ENCODE measurements at places on chromosomes 2 and 18.

- DNase-seq, result no peak
Measured at GRCh38 chr2:19456705-19457309, 98.4 kb upstream of the OSR1 start.

DNA sequence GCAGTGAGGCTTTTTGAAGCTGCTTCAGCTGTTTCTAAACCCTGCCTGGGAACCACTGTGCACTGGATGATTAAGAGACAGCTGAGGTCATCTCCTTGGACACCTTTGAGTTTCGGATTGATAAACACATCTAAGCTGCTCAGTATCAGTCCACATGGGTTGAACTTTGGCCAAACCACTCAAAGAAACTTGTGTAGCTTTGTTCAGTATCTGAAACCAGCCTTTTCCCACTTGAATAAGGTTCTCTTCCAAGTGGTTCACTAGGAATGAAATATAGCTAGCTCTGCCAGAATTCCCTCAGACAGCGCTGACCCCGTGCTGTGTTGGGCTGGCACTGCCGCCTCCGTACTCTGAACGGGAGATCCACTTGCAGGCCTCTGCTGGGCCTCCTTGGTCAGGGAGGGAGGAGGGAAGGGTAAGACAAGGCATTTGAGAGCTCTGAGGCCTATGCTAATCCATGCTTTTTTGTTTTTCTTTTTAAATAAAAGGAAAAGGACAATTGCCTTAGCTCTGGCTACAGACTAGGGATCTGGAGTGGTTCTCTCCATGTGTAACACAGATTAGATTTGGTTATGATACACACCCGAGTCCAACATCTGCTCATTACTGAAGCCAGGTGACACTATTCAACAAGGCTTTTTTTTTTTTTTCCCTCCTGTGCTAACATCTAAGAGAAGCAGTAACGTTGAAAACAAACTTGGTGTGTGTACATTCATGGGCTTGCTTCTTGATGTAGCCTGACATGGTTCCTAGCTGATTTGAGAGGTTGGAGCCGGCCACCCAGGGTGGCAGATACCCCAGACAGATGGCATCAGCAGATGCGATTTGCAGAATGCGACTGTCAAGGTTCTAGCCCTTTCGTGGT lies 67.7 kb downstream of the NCK2 start:
- no peak for DNase-seq

DNA sequence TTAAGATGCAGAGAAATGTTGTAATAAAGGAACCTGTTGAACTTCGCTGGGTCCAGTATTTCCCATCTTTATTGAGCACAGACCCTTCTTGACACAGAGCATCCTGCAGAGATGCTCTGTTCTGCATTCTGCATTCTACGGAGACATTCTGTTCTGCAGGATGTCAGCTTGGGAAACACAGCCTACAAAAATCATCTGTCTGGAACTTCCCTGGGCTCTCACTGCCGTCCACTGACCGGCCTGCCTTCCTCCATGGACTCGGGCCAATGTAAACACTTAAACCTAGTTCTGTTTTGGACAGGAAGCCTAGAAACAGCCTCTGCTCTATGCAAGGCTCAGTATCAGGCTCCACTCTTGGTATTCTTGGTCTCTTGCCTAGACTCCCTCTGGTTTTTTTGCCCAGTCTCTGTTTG lies 90.0 kb upstream of the PPP1CB start:
- peak; percentile 59 for DNase-seq

DNA sequence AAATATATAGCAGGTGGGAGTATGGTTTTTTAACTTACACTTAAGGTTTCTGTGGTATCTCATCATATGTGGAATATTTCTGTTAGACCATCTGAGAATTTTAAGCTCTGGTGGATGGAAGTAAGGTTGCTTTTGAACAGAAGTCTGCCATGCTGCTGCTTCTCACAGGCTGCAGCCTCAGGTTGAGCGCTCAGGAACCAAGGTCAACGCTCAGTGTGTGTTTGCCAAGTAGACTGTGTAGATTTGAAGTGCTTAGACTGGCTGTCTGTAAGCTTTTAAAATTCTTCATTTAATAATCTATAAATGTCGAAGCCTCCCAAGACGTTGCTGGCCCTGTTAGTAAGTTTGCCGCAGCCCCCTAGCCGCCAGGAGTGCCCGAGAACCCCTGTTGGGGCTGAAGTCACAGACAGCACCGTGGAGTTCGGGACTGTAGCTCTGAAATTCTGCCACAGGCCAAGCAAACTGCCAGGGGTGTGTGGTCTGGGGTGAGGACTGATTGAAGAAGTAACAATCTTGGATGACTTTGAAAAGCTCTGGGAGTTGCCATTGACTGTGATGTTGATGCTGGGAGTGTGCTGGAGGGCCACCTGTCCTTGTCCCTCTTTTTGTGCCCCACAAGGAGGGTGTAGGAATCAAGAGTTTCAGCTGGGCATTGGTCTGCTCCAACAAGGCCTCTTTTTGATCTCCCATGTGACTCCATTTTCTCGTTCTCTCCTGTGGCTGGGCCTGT lies 26.9 kb downstream of the INPP4A start:
- DNase-seq, result no peak

- no peak for DNase-seq
Measured at GRCh38 chr2:70442301-70443077, 111.1 kb downstream of the TGFA start.

DNA sequence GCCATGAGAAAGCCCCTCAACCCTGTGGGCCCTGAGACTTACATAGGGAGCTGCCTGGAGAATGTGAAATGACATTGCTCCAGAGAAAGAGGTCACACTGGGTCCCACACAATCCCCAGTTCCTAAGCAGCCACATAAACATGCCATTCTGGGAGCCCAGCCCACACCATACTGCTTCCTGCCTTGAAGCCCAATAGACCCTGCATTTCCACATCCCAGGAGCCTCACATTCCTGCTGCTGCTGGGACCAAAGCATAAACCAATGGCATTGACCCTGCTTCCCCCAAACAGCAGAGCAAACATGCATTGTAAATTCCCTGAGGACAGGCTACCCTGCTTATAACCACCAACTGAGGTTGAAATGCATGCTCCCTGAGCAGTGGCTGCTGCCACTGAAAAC lies 1117.6 kb upstream of the SLC39A10 start:
- DNase-seq, result no peak

All from SHP77 treated with DMSO at 0.1 percent for 48 hours (cell line).